ENCODE measurements at places on chromosomes 2 and 18. TPM values are rescaled to one million over a fixed set of nuclear protein-coding genes. Genes with fewer than 3 reads are reported as not detected.

Gene IL1F10
- total RNA-seq: not detected

DNA sequence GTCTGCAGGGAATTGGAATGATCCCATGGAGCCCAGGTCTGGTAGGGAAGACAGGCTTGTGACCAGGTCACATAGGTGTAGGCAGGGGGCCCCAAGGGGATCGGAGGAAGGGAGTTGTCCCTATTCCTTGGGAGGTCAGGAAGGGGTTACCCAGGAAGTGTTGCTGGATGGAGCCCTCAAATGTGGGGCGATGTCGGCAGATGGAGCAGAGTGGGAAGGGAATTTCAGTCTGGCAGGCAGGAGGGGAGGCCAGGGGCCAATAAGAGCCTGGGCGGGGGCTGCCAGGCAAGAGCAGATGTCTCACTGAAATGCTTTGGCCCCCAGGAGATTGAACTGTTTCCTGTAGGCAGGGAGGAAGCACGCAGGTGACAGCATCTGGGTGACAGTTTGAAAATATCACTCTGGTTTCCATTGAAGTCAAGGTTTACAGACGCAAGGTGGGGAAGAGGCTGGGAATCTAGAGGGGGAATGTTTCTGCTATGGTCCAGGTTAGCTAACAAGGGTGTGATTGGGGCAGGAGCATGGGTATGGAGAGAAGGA, 81.5 kb upstream of the SMAD2 start:
- no peak for DNase-seq

DNA sequence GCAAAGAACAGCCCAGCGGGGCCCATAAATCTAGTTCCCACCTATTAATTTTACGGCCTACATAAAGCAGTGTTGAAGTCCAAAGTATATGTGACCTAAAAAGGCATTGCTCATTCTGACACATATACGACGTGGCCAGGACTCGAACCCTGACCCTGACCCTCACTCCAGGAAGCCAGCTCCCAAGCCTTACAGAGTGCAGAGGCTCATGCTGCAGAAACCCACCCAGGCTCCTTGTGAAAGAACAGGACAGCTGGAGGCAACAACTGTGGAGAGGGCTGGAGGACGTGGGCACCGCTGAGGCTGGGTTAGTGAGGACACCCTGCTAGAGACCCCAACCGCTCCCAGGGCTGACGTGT, 221.6 kb downstream of the CYP26B1 start:
- DNase-seq: no peak

DNA sequence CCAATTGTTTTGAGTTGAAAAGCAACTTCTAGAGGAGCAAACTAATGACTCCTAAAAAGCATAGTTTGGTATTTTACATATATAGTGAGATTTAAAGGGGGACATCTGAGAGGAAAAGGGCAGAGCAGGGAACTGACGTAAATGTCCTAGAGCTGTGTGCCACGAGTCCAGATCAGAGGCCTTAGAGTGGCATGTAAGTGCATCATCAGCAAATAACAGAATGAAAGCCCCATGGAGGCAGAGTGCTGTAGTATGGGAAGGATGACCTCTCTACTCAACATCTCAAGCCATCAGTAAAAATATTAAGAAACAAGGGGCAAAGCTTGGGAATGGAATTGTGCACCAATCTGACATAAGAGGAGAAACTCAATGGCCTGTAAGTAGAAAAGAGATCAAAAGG, 31.4 kb downstream of the SCG2 start:
- no peak for DNase-seq

GRCh38 chr2:32991091-32991845, 44.5 kb downstream of the LTBP1 start:
- DNase-seq: no peak

Gene DYNAP
- not detected for total RNA-seq

DNA sequence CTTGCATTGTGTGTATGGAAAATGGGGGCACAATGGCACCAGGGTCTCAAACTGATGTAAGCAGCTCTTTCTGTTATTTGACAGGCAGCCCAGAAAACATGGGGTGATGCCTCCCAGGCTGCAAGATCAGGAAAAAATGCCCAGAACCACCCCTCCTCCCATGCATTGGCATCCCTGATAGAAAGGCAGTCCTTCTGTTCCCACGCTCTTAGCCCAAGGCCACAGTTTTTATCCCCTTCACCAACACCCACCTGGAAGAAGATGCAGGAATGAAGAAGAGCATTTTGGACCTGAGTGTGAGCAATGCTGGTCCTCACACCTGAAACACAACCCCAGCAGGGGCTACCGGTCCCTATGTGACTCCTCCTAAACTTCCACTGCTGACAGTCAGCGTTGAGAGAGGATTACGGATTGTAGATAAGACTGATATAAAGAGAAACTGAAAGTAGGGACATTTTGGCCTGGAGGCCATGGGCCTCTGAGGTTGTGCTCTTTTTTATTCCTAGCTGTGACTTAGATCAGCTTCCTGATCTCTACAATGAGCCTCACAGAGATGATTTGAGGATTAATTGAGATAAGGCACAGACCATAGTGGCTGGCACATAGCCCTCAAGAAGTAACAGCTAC, 386.0 kb upstream of the ATP5MC3 start:
- DNase-seq: no peak

- no peak for DNase-seq
These were observed 9.3 kb downstream of the L3MBTL4 start for GRCh38 chr18:6405237-6406074.

DNA sequence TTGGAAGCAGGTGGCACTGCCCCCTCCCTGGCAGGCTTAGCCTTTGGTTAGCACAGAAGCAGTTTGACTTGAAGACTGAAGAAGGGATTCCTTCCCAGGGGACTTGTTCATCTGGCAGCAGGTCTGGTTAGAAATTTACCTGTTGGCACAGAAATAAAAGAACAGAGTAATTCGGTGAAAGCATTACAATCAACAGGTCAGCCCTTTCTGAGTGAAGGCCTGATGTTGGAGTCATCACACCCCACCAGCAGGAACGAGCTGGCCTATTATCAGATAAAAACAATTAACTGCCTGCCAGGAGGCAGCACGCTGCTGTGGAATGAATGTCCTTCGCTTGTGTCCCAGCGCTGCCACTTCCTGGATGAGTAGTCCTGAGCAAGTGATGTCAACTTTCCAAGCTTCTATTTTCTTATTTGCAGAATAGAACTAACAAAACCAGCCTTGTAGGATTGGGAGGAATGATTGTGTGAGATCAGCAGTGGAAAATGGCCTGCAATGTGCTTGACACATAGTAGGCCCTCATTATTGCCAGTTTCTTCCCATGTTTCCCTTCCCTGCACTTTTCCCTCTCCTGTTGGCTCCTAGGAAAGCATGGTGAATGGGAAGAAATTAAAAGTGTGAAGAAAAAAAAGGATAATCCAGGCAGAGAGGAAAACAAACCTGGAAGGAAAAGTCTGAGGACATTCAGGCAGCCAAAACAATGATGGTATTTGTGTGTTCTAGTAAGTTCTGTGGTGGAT, 29.0 kb downstream of the LGALSL start:
- no peak for DNase-seq

GRCh38 chr2:141195087-141195486, 935.7 kb downstream of the LRP1B start:
- DNase-seq: no peak

- no peak for DNase-seq
These were observed 88.8 kb upstream of the NYAP2 start for GRCh38 chr2:225310745-225311144.

- DNase-seq: no peak
These were observed 402.5 kb upstream of the TRIB2 start for GRCh38 chr2:12314127-12314760.

Gene FER1L5
- total RNA-seq: not detected

GRCh38 chr2:8496617-8497016, 185.2 kb upstream of the ID2 start:
- peak; percentile 13 for DNase-seq

Data from activated naive CD8-positive, alpha-beta T cell treated with anti-CD3 and anti-CD28 coated beads, Interleukin-2, amount 10 ng/mL, durations not matched to agents 7 days and 5 days (primary cell).